ENCODE measurements at places on chromosomes 3 and 15. TPM values are rescaled to one million over a fixed set of nuclear protein-coding genes. Genes with fewer than 3 reads are reported as not detected.

POPDC2 gene
- total RNA-seq: 3.2 TPM

TIGIT gene
- 2.7 TPM for total RNA-seq

RHCG gene
- total RNA-seq: 1.5 TPM

GOLGA8O gene
- total RNA-seq: 2.5 TPM

CHRM5 gene
- 0.06 TPM for total RNA-seq

KBTBD13 gene
- total RNA-seq: 0.06 TPM

DNA sequence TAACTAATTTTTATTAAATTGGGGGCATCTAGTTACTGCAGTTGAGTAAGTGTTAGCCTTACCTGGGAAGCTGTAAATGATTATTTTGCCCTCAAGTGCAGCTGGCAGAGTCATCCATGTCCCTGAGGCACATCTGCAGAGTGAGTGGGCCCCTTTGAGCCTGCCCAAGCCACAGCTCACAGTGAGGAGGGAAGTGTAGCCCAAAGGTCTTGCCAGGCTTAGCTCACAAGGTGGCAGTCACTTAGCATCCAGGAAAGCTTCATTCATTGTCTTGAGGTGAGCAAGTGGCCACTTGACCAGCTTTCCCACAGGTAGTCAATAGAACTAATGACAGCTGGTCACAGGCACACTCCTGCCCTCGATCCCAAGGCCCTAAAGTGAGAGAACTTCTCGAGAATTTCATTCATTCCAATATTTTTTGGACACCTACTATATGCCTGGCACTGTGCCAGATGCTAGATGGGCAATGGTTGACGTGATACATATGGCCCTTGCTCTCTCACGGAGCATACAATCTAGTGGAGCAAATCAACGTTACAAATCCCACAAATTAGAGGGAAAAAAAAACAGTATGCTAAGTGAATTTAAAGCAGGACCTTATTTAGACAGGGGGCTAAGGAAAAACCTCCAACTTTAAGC, 163.3 kb upstream of the IL12A start:
- DNase-seq: no peak

GRCh38 chr15:29618586-29618985, 203.7 kb downstream of the TJP1 start:
- no peak for DNase-seq

DNA sequence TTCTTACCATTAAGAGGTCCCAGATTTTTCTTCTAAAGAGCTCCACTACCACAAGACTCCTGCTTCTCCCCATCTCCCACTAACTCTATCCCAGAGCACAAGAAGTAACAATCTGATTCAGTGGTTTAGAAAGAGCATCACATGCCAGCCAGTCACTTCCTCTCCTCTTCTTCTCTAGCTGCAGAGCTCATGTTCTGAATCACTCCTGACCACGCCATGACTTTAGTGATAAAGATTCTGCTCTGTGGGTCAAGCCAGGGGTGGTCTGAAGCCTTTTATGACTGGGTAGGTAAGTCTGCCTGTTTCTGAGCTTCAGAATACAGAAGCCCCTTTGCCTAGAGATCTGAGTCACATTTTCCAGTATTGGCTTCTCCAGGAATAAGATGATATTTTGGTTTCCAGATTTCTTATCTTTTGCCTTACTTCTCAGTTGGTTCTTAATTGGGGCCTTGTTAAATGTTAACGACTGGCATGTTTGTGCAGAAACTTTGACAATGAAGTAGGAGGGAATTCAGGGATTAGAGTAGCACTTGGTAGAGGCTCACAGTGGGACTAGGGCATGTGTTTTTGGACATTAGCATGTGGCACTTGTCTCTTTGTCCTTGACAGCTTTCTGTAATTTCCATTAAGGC, 27.6 kb upstream of the ADAMTSL3 start:
- DNase-seq: no peak

DNA sequence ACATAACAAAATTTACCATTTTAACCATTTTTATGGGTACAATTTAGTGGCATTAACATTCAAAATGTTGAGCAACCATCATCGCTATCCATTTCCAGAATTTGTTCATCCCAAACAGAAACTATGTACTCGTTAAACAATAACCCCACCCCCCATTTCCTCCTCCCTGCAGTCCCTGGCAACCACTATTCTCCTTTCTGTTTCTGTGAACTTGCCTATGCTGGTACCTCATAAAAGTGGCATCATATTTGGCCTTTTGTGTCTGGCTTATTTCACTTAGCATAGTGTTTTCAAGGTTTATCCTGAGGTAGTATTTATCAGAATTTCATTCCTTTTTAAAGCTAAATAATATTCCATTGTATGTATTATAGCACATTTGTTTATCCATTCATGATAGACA, 32.4 kb downstream of the C3orf80 start:
- DNase-seq: no peak
